Central memory CD8-positive, alpha-beta T cell (primary cell): ENCODE measurements at places on chromosomes 12 and 14.

DNA sequence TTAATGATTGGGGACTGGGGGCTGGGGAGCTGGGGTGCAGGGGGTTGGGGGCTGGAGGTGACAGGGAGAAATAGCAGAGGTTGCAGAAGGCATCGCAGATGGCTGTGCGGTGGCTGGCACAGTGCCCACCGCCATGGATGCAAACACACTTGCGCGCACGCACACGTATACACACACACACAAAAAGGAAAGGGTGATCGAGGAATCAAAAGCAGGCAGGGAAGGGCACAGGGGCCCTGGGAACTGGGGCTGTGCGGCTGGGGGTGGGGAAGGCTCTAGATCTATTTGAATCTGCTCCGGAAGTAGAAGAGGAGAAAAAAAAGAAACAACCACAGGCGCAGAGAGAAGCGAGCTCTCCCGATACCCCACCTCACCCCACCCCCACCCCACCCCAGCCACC is 39.4 kb downstream of the ZFHX2 start:
- no peak for DNase-seq

GRCh38 chr12:103840462-103840875 is 565 bp downstream of the NT5DC3 start:
- no peak for DNase-seq

DNA sequence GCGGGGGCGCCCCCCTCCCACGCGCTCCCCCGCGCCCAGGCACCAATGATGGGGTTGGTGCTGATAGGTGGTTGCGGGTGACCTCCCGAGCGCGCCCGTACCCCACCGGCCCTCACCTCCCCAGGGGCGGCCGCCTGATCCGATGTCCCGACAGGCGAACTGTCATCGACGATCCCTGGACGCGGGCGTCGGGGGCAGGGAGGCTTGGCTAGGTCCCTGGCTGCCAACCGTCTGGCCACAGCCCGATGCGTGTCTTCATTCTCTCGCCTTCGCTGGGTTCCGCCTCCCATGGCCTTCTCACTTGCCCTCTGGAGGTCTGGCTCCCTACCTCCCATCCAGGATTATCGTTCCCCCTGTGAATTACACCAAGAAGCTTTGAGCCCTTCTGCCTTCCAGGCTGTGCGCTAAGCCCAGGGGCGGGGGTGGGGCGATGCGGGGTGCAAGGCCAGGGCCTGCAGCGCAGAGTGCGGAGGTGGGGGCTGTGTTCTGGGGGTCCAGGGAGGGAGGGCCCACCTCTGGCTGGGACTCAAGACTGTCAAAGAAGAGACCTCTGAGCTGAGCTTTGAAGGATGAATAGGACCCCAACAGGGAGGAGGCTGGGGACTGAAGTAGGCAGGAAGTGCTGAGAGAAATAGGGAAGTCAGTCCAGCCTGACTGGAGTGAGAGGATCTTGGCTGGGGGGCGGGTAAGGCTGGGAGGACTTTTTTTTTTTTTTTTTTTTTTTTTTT is 7.7 kb upstream of the RACGAP1 start:
- DNase-seq, result no peak

GRCh38 chr12:19431407-19432308 is 7.6 kb upstream of the AEBP2 start:
- no peak for DNase-seq

- DNase-seq, result no peak
These were observed 151.0 kb downstream of the TPH2 start for GRCh38 chr12:72089678-72090077.

GRCh38 chr12:51814311-51815088 is 34.0 kb downstream of the FIGNL2 start:
- peak; percentile 47 for DNase-seq

DNA sequence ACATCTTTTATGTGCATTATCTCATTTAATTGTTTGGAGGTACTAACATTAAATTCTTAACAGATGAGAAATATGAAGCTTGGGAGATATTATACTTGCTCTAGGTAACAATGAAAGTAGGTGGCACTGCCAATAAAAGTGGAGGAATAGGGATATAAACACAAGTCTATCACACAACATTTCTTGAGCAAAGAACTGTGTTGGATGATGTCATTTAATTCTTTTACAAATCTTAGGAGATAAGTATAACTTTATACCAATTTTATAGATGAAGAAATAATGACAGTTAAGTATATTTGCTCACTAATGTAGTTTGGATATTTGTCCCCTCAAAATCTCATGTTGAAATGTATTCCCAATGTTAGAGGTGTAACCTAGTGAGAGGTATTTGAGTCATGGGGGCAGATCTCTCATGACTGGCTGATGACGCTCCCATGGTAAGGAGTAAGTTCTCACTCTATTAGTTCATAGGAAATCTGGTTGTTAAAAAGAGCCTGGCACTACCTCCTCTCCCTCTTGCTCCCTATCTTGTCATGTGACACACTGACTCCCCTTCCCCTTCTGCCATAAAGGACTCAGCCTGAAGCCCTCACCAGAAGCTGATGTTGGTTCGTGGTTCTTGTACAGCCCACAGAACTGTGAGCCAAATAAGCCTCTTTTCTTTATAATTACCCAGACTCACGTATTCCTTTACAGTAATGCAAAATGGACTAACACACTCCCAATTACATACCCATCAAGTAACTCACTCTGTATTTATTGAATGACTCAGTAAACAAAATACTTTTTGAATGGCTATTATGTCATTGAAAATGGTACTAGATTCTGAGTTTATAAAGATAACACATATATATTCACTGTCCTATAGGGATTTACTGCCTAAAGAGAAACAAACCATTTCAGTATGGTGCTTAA is 146.8 kb upstream of the KITLG start:
- DNase-seq, result no peak

DNA sequence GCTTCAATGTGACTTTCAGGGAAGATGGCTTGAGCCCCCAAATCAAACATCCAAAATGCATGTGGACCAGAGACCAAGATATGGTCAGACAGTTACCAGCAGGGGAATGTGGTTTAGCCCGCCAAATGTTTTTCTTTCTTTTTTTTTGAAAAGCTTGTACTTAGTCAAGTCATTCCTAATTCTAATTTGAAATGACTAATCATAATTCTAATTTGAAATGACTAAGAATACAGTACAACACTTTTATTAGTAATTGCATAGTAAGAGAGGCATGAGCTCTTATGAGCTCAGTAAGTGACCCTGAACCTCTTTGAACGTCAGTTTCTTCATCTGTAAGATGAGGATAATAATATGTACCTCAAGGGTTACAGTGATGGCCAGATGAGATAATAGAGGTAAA is 72.4 kb downstream of the HECTD4 start:
- no peak for DNase-seq

GRCh38 chr12:3913278-3913677 is 40.1 kb upstream of the PARP11 start:
- DNase-seq, result no peak

GRCh38 chr12:71981149-71981548 is 42.5 kb downstream of the TPH2 start:
- no peak for DNase-seq

- DNase-seq, result no peak
These were observed 104.5 kb downstream of the TMEM30B start for GRCh38 chr14:61176686-61177085.

DNA sequence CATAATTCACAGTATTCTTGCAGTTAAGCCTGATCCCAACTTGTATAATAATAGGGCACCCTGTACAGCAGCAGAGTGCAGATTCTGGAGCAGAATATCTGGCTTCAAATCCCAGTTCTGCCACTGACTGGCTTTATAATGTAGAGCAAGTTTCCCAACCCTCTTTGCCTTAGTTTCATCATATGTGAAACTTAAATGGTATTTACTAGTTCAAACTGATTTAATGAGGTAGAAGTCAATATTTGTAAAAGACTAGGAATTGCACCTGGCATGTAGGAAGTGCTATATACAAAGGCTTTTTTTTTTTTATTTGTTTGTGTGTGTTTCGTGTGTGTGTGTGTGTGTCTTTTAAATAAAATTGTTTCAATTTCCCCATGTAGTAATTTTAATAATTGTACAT is 125.9 kb downstream of the CCER1 start:
- DNase-seq, result no peak
